ENCODE measurements at places on chromosomes 2 and 18.

DNA sequence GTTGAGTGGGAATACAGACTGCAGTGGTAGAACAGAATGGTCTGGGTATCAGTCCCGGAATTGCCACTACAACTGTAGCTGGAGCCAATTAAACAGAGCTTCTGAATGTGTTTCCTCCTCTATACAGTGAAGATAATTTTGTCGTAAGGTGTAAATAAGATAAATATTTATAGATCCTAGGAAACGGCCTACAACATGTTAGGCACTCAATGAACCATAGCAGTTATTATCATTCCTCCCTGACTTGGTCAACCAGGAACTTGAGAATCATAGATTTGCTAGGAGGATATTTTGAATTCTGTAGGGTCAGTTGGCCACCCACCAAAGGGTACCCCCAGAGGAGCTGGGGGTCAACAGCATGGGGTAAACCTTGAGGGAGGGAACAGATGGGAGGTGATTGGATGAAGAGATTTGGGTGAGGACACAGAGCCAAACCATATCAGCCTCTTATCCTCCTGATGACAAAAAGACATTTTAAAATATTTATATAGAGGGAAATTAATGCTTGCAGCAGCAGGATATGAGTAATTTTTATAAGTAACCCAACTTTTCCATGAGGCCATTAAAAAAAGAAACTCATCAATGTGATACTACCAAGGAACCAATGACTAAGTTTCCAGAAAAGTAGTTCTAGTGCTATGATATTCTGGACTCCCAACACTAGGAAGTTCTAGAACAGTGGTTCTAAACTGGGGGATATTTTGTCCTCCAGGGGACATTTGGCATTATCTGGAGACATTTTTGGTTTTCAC is 4.0 kb downstream of the DHRS9 start:
- no peak for DNase-seq

DNA sequence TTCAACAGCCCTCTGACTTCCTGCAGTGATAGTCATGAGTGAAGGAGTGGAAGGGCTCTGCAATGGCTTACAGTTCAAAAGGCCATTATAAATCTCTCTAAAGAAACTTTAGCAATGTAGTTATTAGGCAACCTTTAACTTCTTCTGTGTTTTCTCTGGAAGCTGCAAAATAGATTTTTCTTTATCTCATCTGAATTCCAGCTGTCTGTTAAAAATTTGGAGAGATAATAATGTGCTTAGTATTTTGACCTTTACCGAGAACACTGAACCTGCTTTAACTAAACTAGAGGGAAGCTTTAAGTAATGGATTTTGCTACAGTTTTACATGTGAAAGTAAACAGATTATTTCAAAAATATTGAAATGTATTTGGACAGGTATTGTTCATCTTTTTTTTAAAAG is 847.9 kb downstream of the ERBB4 start:
- no peak for DNase-seq

GRCh38 chr2:28639836-28640235 is 111.8 kb upstream of the PPP1CB start:
- no peak for DNase-seq

- no peak for DNase-seq
Observed at GRCh38 chr2:18490901-18491300, 69.6 kb downstream of the RDH14 start.

DNA sequence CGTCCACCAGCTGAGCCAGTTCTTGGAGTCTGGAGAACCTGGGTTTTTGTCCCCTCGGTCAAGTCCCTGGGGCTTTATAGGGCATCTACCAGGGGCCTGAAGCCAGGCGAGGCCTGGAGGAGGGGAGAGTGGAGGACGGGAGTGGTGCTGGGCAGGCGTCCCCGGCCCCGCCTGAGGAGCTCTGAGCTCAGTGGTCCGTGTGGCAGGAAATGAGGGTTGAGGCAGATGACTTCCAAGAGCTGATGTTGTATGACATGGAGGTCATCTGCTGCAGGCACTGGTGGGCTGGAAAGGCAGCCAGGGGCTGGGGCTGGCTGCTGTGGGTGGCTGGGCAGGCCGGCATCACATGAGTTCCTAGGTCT is 118.5 kb upstream of the HS6ST1 start:
- no peak for DNase-seq

GRCh38 chr2:47190188-47190881 is 35.2 kb upstream of the STPG4 start:
- peak; percentile 84 for DNase-seq

DNA sequence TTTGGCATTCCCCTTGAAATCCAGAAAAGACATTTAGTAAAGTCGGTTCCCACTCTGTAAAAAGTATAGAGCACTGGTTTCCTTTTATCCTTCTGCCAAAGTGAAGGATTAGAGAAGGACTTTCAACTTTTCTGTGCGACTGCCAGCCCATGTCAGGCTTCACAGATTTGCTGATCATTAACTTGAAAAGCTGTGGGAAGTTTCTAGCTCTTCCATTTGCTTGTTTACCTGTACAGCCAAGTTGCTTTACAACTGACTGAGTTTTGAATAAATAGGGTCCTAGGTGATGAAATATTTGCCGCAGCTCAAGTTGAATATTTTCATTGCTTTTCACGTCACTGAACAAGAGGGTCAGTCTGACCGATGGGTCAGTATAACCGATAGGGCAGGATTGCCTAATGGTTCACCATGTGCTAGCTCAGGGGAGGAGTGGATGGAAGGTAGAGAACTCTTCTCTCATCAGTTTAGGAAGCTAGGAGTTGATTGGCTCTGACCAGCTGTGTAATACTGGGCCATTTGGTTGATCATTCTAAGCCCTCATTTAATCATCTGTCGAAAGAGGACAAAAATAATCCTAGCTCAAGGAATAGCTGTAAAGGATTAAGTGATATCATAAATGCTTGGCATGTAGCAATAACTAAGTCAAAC is 30.4 kb downstream of the UPP2 start:
- DNase-seq = no peak

All from IMR-90 (cell line).